ENCODE measurements at places on chromosomes 7 and 10. TPM values are rescaled to one million over a fixed set of nuclear protein-coding genes. Genes with fewer than 3 reads are reported as not detected.

Gene DNAJC12
- 0.19 TPM for polyA plus RNA-seq

DNA sequence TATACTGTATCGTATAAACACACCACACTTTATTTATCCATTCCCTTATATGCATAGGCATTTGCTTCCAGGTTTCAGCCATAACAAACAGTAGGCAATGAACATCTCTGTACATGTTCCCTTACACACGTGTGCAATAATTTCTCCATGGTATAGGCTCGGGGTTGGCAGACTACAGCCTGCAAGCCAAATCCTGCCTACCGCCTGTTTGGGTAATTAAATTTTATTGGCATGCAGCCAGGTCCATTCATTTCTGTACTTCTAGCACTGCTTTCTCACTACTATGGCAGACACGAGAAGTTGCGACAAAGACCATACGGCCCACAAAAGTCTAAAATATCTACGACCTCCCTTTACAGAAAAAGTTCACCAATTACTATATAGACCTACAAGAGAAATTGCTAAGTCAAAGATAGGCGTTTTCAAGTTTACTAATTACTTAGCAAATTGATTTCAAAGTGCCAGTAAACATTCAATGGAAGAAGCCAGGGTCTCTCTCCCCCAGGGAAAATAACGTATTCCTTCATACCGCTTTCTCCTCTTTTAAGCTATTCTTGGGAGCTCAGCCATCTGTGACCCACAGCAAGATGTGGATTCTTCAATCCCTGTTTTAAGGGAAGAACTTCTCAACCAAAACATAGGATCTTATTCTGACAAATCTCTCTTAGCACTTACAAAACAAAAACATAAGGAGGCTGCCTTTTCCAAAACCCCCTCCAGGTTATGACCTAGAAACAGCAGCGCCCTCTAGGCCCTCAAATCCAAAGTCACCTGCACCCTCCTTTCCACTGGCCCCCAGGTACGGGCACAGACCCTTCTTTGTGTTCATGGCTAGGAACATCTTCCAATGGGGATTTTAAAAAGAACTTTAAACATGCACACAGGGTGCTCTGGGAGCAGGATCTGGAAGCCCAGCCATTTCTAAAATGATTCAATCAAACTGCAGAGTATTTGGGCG, 100.5 kb downstream of the FGFR2 start:
- DNase-seq: no peak

DNA sequence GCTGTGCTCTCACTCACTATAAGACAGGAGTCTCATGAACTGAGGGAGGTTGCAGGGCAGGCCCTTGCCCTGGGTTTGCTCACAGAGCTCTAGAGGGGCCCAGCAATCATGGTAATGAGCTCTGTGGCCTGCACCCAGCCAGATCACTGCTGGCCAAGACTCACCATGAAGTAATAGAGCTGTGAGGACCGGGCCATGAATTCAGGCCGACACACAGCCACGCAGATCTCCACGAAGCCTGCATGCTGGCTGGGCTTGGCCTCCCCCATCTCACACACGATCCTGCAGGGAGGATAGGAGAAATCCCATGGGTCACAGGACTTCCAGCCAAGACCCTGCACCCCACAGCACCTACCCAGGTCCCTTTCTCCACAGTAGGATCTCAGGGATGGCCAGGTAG, 382.4 kb downstream of the PLXNA4 start:
- no peak for DNase-seq

DNA sequence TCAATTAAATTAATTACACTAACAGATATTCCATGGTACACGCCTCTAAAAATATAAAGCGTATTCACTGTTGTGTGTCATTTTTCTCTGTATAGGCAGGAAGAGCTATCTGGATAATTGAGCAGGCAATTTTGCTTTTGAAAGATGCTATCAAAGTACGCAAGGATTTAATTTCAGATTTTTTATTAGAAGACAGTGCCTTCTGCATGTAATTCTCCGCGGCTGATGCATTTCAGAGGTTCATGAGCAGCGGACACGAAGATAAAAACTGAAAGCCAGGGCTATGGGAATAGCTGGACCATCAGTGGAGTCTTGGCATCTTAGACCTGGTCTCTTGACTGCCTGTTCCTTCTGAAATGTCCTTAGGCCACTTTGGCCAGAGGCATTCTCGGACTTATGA, 35.7 kb upstream of the SDK1 start:
- DNase-seq: no peak

Gene PON1
- not detected for polyA plus RNA-seq

GRCh38 chr10:51767103-51767763, 67.8 kb upstream of the CSTF2T start:
- no peak for DNase-seq

GRCh38 chr7:105149827-105150226, 135.8 kb downstream of the KMT2E start:
- DNase-seq: no peak

- DNase-seq: no peak
These were observed 15.7 kb upstream of the SEMA3A start for GRCh38 chr7:84210301-84210700.

DNA sequence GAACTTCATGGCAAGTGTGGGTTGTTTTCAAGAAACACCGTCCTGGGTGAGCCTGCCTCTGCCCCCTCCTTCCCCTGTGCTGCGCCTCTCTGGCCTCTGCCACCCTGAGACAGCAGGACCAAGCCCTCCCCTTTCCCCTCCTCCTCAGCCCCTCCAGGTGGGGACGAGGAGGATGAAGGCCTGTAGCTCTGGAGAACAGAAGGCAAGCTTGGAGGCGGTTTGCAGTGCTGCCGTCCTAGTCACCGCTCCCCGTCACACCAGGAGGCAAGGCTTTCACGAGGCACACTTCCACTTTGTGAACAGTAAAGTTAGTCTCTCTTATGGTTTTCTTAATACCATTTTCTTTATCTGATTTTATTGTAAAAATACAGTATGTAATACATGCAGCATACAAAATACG, 8.8 kb upstream of the VIPR2 start:
- DNase-seq: no peak

Gene MTPN
- polyA plus RNA-seq: 107 TPM

Gene GIMAP1
- polyA plus RNA-seq: 0.63 TPM

DNA sequence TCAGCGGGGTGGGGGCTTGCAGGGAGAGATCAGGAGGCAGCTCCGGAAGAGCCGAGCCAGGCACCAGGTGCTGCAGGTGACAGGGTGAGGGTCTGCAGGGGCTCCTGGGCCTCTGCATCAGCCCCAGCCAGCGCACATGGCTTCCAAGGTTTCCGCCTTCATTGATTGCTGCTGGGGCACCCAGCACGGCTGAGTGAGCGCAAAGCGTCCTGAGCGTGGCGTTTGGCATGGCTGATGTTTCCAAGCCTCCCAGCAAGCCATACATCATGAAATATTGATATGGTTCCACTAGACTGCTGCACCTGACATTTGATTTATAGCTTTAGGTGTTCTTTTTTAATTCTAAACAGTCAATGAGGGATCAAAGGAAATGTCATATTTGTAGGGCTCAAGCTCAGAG, 259.0 kb downstream of the WDR37 start:
- no peak for DNase-seq

GRCh38 chr7:21914671-21915070, 31.0 kb downstream of the CDCA7L start:
- no peak for DNase-seq

GRCh38 chr10:4127518-4128315, 342.7 kb upstream of the KLF6 start:
- DNase-seq: peak; percentile 76

GRCh38 chr10:97631098-97631497, 2.2 kb downstream of the MORN4 start:
- DNase-seq: no peak

DNA sequence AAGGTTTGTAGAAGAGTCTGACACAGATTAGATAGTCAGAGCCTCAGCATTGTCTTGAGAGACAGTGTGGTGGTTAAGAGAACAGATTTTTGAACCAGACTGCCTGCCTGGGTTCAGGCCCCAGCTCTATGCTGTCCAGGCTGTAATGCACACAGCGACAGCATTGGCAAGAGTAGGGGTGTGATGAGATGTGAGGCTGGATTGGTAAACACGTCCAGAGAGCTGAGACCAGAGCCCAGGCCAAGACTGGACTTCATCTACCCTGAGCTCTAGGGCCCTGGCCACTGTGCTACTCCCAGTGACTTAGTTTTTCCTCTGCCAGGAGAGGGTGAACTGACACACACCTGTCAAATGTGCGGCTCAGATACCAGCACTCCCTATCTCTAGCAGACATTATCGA, 360.4 kb downstream of the RPS24 start:
- no peak for DNase-seq

Gene HHEX
- 96.9 TPM for polyA plus RNA-seq

DNA sequence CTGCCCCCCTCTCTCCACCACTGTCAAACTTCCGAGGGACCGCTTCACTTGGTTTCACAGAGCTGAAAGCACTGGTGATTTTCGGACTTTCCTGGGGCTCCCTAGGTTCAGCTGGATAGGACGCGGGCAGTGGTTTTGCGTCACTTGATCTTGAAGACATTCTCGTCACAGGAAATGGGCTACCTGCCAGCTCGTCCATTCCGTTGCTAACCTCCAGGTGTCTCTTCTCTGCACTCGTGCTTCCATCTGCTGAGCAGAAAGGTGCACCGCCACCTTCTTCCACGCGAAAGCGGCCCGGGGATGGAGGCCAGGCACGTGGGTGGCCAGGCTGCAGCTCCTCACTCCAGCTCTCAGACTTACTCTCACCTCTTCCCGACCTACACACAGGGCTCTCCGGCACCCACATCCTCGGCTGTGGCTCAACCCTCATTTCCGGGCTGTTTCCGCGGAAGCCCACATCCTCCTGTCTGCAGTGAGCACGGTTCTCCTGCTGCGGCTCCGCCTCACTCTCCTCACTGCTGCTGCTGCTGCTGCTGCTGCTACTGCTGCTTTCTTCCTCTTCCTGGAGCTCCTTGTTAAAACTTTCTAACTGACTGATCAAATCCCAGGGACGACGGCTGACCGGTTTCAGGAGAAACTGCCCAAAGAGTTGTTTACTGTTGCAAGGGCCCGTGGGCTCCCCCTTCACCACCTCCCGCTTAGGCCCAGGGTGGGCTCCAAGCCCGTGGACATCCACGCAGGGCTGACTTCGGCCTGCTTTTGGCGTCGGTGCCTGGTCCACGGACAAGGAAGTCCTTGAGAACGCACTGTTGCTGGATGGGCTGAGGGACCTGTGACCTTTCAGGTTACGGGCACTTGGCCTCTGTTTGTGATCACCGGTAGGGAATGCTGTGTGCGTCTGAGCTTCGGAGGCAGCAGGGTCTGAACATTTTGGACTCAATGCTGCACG, 32.1 kb downstream of the JCAD start:
- DNase-seq: peak; percentile 83

- DNase-seq: no peak
These were observed 1.6 kb upstream of the PIK3CG start for GRCh38 chr7:106863274-106863997.

GRCh38 chr10:79404231-79404609, 41.2 kb downstream of the ZCCHC24 start:
- no peak for DNase-seq

Gene CYP26C1
- 0.03 TPM for polyA plus RNA-seq

Gene KCP
- 1.2 TPM for polyA plus RNA-seq

DNA sequence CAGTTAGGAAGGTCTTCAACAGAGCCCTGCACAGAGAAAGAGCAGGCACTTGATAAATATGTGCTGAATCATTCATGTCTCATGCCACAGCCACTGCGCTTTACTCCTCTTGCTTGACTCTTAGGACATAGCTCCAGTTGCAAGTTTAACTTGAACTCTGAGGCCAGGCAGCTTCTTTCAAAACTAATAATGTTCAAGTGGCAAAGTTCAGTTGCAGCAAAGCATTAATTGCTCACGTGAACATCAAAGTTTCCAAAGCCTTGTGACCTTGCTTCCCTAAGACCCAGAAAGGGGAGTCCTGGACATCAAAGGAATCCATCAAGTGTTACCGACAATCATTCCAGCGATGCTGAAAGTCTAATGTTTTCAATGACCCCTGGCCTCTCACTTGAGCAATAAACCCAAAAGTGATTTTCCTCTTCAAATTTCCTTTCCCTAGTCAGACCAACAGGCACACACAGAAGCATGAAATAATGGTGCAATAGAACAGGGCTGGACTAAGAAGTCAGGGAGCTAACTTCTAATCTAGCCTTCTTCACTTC, 21.8 kb upstream of the TECTB start:
- no peak for DNase-seq

DNA sequence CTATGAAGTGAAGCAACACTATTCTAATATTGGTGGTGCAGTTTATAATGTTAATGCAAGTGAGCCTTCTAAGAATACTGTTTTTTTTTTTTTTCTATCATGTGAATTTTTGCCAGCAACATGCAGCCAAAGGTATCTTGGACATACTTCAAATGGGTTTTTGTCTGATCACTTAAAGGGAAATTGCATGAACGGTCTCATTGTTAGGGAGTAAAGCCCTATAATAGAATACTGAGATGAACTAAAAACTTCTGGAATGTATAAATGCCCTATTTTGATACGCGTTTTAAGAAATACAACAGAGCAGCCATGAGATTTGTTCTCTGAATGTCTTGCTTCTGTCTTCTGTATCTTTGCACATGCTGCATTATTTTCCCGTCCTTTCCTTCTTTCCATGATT, 10.5 kb upstream of the MDFIC start:
- no peak for DNase-seq

DNA sequence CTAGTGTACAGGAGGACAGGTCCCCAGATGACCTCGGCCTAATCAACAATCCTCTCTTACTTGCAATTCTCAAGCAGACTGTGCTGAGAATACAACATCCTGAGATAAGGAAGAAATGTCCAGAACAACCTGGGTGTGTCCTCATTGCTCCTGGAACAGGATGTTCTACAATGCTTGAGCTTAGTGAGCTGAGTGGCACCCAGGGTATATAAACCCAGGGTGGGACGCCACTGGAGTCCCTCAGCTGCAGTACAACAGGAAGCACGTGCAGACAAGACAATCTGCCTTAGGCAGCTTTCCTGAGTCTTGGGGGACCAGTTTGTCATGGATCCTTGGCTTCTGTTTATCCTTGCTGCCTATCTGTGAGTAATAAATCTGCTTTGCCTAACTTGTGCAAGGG, 27.7 kb upstream of the SLC25A13 start:
- no peak for DNase-seq

GRCh38 chr7:87445897-87446296, 29.6 kb downstream of the ABCB4 start:
- DNase-seq: peak; percentile 52

DNA sequence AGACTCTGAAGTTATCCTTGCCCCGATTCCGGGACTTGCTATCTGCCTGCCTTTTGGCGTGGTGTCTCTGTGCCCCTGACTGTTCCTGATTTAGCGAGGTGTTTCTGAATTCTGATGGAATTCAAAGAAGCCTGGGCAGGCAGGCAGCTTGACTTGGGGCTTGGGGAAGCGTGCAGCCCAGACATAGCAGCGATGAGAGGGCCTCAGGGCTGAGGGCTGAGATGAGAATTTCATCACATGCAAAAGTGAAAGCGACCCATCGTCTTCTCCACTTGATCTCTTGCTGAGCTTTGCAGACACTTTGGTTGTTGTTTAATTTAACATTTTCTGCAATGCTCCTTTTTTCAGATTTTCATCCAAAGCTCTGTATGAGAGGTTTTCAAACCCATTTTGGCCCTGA, 57.8 kb downstream of the TCF7L2 start:
- DNase-seq: no peak

- no peak for DNase-seq
These were observed 6.1 kb downstream of the DNTT start for GRCh38 chr10:96310321-96310669.
